ENCODE measurements at places on chromosomes 12 and 14.

DNA sequence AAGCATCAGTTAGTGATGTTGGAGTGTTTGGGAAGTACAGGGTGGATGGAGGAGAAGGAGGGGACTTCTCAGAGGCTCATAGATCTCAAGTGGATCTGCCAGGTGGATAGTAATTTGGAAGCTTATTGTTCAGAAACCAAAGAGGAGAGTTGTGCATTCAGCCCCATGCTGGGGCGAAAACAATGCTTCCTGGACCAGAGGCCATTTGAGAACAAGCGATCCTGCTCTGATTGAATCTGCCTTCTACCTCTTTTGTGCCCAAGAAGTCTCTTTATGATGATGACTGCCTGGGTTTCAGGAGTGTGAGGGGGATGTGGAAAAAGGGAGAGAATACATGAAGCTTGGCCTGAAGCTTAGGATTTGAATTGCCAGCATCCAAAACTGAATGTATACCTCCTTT is 110.8 kb upstream of the SRRM4 start:
- no peak for DNase-seq

DNA sequence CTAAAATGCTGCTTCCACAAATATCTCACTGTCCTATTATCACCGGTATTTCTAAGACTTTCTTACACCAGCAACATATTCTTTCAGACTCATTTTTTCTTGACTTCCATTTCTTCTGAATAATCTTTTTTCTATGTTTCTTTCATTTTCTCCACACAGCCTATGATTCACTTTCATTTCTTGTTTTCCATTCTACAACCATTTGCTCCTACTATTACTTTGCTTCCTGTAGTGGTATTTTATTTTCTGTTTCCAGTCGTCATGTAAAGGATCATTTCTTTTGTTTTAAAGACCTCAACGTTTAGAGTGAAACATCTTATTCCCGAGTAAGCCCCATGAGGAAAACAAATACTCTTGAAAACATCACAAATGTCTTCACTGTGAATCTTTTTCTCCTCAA is 182.2 kb upstream of the MDGA2 start:
- DNase-seq: no peak

DNA sequence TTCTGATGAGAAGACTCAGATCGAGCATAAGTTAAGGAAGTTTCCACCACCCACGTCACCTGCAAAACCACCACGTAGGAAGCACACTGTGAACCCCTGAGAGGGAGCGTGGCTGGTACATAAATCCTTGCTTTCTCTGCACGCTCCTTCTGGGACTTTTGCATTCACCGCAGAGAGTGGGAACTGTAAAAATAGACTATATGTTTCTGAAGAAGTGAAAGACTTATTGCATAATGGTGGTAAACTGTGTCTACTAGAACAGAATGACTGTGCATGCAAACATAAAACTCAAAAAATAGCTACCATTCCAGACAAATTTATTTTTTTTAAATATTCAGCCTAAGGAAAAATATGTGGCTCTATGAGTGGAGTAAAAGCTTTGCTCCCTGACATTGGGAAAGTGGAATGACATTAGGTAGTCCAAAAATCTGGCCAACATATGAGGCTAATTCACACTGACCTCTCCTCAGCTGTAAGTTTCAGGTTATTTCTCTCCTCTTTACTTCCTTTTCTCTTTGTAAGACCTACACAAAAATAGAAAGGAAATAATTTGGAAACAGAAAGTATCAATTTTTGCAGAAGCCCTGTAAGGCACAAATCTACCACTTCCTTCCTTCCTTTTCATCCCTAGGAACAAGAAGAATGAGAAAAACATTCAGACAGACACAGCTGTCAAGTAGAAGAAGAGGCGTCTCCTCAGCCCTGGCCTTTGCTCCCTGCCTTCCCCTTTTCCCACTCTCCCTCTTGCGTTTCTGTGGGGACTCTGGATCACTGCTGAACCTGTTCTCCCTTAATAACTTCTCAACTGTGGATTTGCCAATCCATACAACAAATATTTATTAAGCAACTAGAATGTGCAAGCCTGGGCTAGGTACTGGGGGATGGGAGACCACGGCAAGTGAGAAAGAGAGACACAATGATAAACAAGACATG is 264.3 kb upstream of the FOXN3 start:
- no peak for DNase-seq

DNA sequence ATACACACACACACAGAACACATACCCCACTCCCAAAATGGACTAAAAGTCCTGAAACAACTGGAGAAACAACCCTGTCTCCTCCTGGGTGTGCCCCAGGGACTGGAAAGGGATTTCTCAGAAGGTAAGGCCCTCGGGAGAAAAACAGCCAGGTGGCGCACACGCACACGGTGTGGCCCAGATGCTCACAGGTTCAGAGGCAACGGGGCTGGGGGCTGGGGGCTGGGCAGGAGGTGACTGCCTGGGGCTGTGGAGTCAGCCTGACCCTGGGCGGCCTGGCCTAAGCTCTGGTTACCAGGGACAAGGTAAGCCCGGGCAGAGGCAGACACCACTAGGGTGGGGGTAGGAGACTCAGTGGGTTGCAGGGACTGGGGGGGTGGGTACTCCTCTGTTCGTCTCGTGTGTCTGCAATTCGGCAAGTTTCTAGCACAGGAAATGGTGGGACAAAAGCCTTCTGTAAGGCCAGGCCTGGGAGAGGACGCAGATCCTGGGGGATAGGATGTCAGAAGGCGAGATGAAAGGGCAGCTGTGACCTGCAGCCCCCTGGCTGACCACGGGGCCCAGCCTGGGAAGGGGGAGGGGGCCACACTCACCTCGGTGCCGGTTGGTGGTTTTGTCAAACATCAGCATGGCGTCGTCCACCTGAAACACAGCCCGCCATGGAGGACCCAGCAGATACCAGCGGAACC is 10.4 kb downstream of the MSI1 start:
- DNase-seq: no peak

- no peak for DNase-seq
These were observed 6.5 kb upstream of the DUSP6 start for GRCh38 chr12:89358805-89359204.

- DNase-seq: no peak
These were observed 1105.5 kb downstream of the TMEM121 start for GRCh38 chr14:106631879-106632278.

DNA sequence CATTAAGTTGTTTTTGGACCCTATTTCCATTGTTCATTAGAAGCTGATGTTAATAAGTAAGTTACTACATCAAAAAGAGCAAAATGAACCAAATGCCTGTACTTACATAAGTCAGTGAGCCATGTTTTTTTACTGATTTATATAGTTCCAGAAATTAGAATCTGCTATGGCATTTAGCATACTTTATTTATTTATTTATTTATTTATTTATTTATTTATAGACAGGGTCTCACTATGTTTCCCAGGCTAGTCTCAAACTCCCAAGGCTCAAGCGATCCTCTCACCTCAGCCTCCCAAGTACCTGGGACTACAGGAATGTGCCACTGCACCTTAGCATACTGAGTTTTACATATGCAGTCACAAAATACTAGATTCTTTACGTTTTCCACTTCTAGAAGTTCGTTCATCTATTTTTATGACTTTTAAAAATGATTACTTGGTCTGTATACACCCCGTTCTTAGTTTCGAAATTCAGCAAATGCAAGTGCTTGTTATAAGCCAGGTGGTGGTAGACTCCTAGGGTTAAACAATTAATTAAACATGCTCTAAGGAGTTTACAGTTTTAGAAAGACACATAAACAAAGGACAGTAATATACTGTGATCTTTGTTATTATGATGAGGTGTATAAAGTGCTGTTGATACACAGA is 69.8 kb downstream of the SCFD1 start:
- DNase-seq: no peak

DNA sequence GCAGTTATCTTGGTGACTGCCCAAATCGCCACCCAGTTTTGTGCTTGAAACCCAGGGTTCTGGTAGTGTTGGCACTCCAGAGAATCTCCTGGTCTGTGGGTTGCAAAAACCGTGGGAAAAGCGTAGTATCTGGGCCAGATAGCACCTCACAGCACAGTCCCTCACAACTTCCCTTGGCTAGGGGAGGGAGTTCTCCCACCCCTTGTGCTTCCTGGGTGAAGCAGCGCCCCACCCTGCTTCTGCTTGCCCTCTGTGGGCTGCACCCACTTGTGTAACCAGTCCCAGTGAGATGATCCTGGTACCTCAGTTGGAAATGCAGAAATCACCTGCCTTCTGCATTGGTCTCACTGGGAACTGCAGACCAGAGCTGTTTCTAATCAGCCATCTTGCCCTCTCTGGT is 16.4 kb downstream of the CLEC2D start:
- no peak for DNase-seq

All from RWPE1 (cell line).